Activated CD4-positive, alpha-beta memory T cell treated with anti-CD3 and anti-CD28 coated beads for 36 hours (primary cell): ENCODE measurements at places on chromosomes 4 and X. TPM values are rescaled to one million over a fixed set of nuclear protein-coding genes. Genes with fewer than 3 reads are reported as not detected.

- no peaks in the 10 kb centered on the region for H3K36me3 ChIP-seq
- H3K4me1 ChIP-seq, result no peaks in the 10 kb centered on the region
- H3K27me3 ChIP-seq, result no peaks in the 10 kb centered on the region
- DNase-seq, result no peak
- H3K4me3 ChIP-seq, result no peak overlapping the region
- H3K27ac ChIP-seq, result no peak overlapping the region
These were observed 957.9 kb upstream of the PRKX start for GRCh38 chrX:4671344-4671743.

- DNase-seq, result no peak
- no peaks in the 10 kb centered on the region for H3K4me1 ChIP-seq
- H3K27ac ChIP-seq, result no peak overlapping the region
- H3K36me3 ChIP-seq, result no peaks in the 10 kb centered on the region
- no peak overlapping the region for H3K4me3 ChIP-seq
- H3K27me3 ChIP-seq, result peaks cover 5% of the 10 kb centered on the region
These were observed 36.9 kb downstream of the HMX1 start for GRCh38 chr4:8834681-8835220.

- H3K36me3 ChIP-seq, result peaks cover 16% of the 10 kb centered on the region
- no peak overlapping the region for H3K4me3 ChIP-seq
- no peaks in the 10 kb centered on the region for H3K27me3 ChIP-seq
- H3K4me1 ChIP-seq, result peaks cover 28% of the 10 kb centered on the region
- DNase-seq, result no peak
These were observed 12.8 kb downstream of the AFF1 start for GRCh38 chr4:86947501-86948120.

GRCh38 chr4:136725286-136726081, 806.8 kb downstream of the PCDH18 start:
- no peaks in the 10 kb centered on the region for H3K27me3 ChIP-seq
- no peaks in the 10 kb centered on the region for H3K4me1 ChIP-seq
- H3K36me3 ChIP-seq, result no peaks in the 10 kb centered on the region
- no peak overlapping the region for H3K4me3 ChIP-seq
- no peak overlapping the region for H3K27ac ChIP-seq

DNA sequence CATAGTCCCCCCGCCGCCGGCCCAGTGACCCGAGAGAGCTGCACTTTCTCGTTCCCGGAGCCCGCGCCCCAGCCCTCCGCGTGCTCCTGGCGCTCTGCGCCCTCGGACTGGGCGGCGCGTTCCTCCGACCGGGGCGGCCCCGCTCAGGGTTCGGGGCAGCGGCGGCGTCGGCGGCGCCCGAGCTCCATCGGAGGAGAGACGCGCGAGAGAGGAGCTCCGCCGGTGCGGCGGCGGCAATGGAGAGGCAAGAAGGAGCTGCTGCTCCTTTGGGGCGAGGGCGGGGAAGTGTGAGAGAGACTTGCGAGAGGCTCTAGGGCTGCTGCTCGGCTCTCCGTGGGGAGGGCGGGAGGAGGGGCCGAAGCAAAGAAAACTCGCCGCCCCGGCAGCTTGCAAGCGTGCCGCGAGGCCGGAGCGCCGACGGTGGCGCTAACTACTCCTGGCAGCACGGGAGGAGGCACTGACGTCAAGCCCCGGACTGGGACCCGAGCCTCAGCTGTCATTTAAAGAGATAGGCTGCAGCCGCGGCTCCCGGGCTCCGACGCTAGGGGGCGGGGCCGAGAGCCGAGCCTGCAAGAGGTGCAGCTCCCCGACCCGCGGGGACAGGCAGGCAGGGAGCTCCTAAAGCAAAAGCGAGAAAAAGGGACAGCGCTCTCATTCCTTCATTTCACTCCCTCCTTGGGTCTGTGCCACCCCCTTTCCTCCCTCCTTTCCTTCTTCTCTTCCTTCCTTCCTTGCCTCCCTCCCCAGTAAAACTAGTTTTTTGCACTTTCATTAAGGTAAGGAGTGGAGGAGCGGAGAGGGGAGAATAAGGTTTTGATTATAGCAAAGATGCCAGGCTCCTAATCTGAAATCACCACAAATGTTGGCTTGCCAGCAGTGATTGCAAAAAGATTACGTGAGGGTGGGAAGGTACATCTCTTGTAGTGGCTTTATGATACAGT, at the start of gene KCTD8:
TSS of gene KCTD8 (minus strand) at position 289 of the 941 bp plus-strand sequence.
- DNase-seq, result peak; percentile 75

- no peaks in the 10 kb centered on the region for H3K4me1 ChIP-seq
- no peaks in the 10 kb centered on the region for H3K36me3 ChIP-seq
- no peak for DNase-seq
- no peak overlapping the region for H3K4me3 ChIP-seq
These were observed 10.0 kb downstream of the EVC start for GRCh38 chr4:5720980-5721379.

- H3K27ac ChIP-seq, result no peak overlapping the region
- H3K4me3 ChIP-seq, result no peak overlapping the region
- no peaks in the 10 kb centered on the region for H3K4me1 ChIP-seq
- no peak for DNase-seq
- no peaks in the 10 kb centered on the region for H3K27me3 ChIP-seq
These were observed 60.8 kb upstream of the FHL1 start for GRCh38 chrX:136086521-136086920.

- DNase-seq, result no peak
- H3K27ac ChIP-seq, result no peak overlapping the region
- H3K27me3 ChIP-seq, result peaks cover 2% of the 10 kb centered on the region
- H3K4me3 ChIP-seq, result no peak overlapping the region
- no peaks in the 10 kb centered on the region for H3K4me1 ChIP-seq
These were observed 11.9 kb upstream of the FAM9A start for GRCh38 chrX:8813036-8813435.

GRCh38 chrX:6292599-6292998, 63.9 kb upstream of the NLGN4X start:
- H3K4me1 ChIP-seq, result no peaks in the 10 kb centered on the region
- no peak overlapping the region for H3K27ac ChIP-seq
- no peak for DNase-seq
- no peaks in the 10 kb centered on the region for H3K36me3 ChIP-seq
- H3K4me3 ChIP-seq, result no peak overlapping the region

DNA sequence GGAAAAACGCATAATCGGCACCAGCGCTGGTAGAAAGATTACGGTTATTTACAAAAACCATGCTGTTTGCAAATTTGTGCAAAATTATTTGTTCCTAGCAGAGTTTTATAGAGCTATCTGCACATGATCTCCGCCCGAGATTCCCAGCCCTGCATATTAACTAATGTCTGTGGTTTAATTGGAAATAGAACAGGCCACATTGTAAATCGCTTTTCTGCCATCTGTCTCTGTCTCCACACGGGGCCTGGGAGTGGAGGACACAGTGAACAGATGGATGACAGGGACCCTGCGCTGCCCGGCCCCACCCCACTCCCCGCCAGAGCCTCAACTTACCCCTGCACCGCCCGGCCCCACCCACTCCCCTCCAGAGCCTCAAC, 126.9 kb downstream of the FAM53A start:
- no peak overlapping the region for H3K27ac ChIP-seq
- H3K27me3 ChIP-seq, result peaks cover 11% of the 10 kb centered on the region
- H3K4me1 ChIP-seq, result no peaks in the 10 kb centered on the region
- no peak for DNase-seq
- no peaks in the 10 kb centered on the region for H3K36me3 ChIP-seq
- H3K4me3 ChIP-seq, result no peak overlapping the region

DNA sequence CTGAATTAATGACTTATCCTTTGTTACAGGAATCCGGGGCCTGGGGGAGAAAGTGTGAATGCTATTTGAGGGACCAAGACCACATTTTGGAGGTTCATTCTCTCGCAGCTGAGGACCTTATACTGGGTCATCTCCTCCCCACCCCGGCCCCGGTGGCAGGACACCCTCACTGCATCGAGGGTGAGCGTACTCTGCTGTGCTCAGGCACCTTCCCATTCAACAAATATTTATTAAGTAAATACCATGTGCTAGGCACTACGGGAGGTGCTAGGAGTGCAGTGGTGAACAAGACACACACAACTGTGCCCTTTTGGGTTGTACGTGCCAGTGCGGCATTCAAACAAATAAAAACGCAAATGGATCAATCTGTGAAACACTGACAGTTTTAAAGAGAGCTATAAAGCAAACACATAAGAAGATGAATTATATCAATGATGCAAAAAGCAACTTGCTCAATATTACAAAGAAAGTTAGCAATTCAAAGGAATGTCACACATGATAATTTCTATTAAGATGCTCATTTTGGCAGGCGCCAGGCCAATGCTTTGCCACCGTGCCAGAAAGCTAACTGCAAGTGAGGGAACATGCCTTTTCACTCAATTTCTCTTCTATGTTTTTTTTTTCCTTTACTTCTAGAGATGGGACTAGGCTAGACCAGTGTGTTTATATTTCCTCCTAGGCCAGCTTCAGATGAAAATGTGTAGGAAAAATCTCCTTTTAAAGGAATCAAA, 24.6 kb downstream of the ADGRG2 start:
- H3K36me3 ChIP-seq, result no peaks in the 10 kb centered on the region
- no peak for DNase-seq
- no peak overlapping the region for H3K27ac ChIP-seq
- no peaks in the 10 kb centered on the region for H3K27me3 ChIP-seq

DNA sequence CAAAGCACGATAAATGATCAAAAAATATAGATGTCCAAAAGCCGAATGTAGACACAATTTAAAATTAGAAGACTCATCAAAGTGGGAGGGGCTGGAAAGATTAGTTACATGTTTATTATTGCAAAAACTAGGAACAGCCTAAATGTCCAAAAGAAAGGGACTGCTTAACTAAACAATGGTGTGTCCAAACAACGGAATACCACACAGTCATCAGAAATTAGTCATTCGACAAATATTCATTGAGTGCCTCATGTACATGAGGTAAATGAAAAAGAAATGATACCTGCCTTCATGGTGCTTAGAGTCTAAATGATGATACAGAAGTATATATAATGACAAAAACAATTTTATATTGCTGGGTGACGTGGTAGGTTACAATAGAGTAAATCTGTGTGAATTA, 139.7 kb downstream of the MAML3 start:
- no peaks in the 10 kb centered on the region for H3K4me1 ChIP-seq
- peaks cover 11% of the 10 kb centered on the region for H3K27me3 ChIP-seq
- no peaks in the 10 kb centered on the region for H3K36me3 ChIP-seq
- no peak for DNase-seq
- no peak overlapping the region for H3K27ac ChIP-seq
- H3K4me3 ChIP-seq, result no peak overlapping the region

The LONRF3 gene
- 4.5 TPM for total RNA-seq

The USP38 gene
- 22.0 TPM for total RNA-seq

The GLOD5 gene
- total RNA-seq, result not detected

The MID1 gene
- total RNA-seq, result 0.27 TPM

The TLR10 gene
- not detected for total RNA-seq

The THAP6 gene
- 20.7 TPM for total RNA-seq

The EDA2R gene
- 1.1 TPM for total RNA-seq
